ENCODE measurements at places on chromosomes 5 and 9.

GRCh38 chr5:9059920-9060691 lies 485.8 kb downstream of the SEMA5A start:
- no peak for DNase-seq

GRCh38 chr5:116395226-116395625 lies 179.4 kb downstream of the SEMA6A start:
- DNase-seq, result no peak

- no peak for DNase-seq
These were observed 43.6 kb downstream of the SEC61B start for GRCh38 chr9:99265691-99266090.

DNA sequence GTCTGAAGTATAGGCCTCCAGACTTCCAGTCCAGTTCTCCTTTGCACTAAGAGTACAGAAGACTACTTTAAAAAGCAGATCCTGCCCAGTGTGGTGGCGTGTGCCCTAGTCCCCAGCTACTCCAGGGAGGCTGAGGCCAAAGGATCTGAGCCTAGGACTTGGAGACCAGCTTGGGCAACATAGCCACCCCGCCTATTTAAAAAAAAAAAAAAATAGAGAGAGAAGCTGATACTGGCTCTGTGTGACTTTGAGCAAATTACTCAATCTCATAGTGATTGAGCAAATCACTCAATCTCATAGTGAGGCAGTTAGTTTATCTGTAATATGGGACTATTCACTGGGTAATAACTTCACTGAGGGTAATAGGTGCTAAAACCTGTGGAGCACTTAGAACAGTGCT lies 43.6 kb upstream of the KDM4C start:
- no peak for DNase-seq

- DNase-seq, result no peak
These were observed at the start of gene SLC27A6 for GRCh38 chr5:128965011-128965637. Gene SLC27A6, plus strand, starts transcription at chr5:128965488. Its CDS starts 650 bp downstream, at chr5:128966138.

- no peak for DNase-seq
These were observed 814.2 kb downstream of the BRINP1 start for GRCh38 chr9:118554987-118555386.

Data from activated CD4-positive, alpha-beta T cell treated with anti-CD3 and anti-CD28 coated beads for 1 hour (primary cell).